Stromal cell of bone marrow (primary cell): ENCODE measurements at places on chromosomes 16 and 17.

DNA sequence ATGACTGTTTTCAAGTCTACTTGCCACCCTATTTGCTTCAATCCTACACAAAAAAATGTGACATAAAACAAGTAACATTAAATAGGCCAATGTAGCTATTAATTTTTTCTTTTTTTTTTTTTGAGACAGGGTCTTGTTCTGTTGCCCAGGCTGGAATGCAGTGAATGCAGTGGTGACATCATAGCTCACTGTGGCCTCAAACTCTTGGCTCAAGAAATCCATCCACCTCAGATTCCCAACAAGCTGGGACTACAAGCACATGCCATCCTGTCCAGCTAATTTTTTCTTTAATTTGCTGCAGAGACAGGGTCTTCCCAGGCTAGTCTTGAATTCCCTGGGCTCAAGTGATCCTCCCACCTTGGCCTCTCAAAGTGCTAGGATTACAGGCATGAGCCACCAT lies 29.4 kb downstream of the ANKFY1 start:
- DNase-seq, result no peak

- no peak for DNase-seq
Measured at GRCh38 chr16:55710466-55710865, 54.7 kb downstream of the SLC6A2 start.

DNA sequence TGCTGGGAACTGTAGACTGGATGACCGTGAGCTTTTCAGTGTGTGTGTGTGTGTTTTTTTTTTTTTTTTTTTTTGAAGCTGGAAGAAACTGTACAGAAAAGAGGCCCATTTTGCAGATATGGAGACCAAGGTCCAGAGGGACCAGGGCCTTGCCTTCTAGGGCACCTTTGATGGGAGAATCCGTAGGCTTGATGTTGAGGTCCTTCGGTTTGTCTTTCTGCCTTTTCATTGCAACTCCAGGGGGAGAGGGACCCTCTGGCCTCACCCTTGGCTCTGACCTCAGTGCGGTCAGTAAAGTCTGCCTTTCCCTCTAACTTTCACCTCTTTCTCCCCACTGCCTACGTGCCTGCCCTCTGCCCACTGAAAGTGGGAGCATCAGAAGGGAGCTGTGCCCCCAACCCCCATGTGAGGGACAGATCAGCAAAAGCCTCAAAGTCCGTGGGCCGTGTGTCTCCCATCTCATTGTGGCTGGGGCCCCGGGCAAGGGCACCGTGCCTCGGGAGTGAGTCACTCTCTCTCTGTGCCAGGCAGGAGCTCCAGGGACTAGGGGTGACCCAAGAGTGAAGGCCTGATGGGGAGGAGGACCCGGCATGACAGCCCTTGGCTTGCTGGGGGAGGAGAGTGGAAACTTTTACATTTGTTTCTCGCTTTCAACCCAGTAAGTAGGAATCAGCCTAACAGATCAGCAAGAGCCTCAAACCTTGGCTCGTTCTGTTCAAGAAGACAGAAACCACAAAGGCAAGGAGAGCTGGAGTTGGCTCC lies 123.6 kb downstream of the CMIP start:
- peak; percentile 48 for DNase-seq

DNA sequence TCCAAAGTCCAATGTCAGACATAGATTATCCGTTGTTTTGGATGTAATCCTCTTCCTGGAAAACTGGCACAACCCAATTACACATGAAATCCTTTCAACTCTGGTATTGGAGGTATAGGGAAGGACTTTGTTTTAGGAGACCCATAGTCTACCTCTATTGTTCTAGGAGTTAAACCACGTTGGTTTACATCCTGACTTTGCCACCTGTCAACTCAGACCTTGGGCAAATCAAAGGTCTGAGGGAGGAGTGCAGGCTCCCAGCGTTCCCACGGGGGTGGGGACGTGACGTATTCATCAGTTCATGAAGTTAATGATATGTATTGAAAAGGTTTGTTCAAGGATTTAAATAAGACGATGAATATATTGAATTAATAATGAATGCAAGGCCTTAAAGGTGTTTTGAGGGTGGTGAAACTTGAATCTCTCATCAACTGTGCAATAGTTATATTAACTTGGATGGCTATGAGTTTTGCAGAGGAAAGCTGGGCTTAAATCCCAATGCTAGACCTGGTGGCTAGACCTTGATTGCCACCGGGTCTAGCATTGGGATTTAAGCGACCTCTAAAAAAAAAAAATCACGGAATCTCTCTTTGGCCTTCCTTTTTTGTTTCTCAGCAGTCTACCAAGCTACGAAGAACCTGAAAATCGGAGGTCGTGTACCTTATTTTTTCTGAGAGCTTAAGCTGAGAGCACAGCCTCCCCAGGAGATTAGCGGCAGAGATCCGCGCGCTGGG lies 744 bp upstream of the NF1 start:
- DNase-seq, result no peak

- DNase-seq, result no peak
Measured at GRCh38 chr16:866252-866896, 65.8 kb upstream of the GNG13 start.

DNA sequence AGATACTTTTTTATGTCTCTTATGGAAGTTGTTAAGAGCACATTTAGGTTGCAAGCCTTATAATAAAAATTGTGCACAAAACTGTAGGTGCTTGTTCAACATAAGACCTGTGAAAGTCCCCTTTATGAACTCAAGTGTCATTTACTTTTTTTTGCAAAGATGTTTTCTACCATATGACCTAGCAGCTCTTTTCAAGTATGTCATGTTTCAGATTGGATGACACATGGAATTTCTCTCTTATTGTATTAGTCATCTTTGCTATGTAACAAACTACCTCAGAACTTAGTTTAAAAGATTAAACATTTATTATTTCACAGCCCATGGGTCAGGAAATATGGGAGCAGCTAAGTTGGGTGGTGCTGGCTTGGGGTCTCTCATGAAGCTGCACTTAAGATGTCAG lies 57.9 kb downstream of the PHKB start:
- peak; percentile 6 for DNase-seq
